Esophagus squamous epithelium (tissue), 5 donors: ENCODE measurements at places on chromosomes 5 and 9. TPM values are rescaled to one million over a fixed set of nuclear protein-coding genes. Genes with fewer than 3 reads are reported as not detected.

DNA sequence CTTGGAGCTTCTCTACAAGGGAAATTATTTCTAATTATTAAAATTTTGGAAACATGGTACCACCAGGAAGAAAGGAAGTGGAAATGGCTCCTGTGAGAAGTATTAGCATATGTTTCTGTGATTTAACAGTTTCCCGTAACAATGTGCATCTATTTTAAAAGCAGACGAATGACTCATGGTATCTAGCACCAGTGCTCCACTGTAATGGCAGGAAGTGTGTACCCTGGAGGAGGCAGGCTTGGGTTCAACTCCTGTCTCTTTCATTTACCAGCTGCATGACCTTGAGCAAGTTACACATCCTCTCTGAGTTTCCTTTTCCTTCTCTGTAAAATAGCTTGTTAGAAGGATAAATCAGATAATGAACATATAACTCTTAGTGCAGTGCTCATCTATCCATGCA, 41.0 kb upstream of the ANGPTL2 start:
- no peak for DNase-seq

DNA sequence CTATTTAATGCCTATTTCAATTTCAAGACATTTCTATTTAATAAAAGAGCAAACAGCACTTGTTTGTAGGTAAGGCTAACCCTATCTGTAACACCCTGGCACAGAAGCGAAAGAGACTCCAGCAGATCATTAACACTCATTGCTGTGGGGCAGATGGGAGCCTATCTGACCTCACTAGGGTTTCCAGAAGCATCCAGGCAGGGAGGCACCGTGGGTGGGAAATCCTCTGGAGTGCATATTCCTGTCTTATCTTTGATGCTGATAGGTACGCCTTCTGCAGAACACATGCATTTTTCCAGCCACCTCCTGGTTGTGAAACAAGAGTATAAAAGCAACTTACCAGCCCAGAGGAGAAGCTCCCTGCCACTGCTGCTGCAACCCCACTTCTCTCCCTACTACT, 233.7 kb downstream of the GLIS3 start:
- DNase-seq = no peak

DNA sequence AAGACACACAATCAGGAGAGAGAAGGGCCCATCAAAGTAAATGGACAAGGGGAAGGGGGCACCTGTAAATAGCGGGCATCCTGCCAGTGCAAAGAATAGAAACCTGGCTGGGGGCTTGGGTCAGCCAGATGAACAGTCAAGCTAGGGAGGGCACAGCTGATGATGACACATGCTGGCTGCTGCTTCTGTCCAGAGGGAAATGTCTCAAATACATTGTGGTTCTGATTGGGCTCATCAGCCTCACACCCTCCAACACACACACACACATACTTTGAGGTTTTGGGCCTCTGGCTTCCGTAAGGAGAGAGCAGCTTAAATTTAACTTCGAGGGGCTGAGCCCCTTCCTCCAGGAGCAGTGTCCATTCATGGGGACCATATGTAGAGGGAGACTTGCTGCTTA, 27.6 kb upstream of the SPATA31E1 start:
- DNase-seq = no peak

GRCh38 chr5:10602031-10602806, 38.3 kb downstream of the ANKRD33B start:
- DNase-seq = no peak

DNA sequence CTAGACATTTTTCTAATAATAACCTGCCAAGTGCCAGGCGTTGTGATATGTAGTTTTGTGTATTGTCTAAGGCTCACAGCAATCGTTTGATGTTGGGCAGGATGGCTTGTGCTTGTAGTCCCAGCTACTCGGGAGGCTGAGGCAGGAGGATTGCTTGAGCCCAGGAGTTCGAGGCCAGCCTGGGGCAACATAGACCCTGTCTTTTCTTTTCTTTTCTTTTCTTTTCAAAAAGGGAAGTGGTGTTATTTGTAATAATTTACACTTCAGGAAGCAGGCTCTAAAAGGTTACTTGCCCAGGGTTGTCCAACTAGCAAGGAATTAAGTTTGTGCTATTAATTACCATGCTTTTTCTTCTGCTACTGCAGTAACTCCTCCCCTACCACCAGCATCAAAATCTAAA, 3.2 kb downstream of the ZNF131 start:
- DNase-seq = no peak

DNA sequence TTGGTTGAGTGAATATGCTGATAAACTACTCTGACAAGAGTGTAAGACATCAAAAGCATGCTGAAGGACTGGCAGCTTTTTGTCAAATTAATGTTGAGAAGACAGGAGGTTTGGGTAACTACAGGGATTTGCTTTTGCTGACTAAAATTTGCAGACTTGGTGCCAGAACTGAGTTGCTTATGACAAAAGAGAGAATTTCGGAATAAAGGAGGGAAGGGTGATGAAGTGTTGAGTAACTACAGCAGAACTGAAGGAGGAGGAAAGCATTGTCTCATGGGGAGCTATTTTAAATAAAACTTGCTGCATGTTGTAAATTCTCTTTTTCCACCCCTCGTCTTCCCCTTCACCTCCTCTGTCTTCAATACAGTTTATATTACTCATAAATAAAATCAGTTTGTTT, 296.1 kb downstream of the YTHDC2 start:
- DNase-seq = no peak

GRCh38 chr5:2697446-2698200, 53.9 kb downstream of the IRX2 start:
- no peak for DNase-seq

- no peak for DNase-seq
These were observed 36.9 kb downstream of the KIF4B start for GRCh38 chr5:155050384-155051019.

- no peak for DNase-seq
These were observed 46.5 kb downstream of the PRRT1B start for GRCh38 chr9:131591845-131592208.

DNA sequence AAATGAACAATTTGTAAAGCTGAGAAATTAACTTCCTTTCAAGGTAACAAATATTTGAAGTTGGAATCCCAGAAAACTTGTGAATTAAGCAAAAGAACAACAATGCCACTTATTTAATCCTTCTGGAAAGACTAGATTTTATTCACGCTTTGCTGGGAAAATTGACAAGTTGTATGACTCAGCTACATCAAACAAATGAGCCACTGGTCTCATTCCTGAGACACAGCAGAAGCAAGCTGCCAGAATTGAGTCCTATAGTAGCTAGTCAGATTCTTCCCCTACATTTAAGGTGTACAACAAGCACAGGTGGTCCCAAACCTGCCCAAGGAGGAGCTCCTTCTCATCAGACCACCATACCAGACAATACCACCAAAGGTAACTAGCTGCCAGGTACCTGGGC, 280.7 kb downstream of the SPOCK1 start:
- no peak for DNase-seq

- no peak for DNase-seq
These were observed 203.9 kb downstream of the PCSK1 start for GRCh38 chr5:96229188-96229587.

DNA sequence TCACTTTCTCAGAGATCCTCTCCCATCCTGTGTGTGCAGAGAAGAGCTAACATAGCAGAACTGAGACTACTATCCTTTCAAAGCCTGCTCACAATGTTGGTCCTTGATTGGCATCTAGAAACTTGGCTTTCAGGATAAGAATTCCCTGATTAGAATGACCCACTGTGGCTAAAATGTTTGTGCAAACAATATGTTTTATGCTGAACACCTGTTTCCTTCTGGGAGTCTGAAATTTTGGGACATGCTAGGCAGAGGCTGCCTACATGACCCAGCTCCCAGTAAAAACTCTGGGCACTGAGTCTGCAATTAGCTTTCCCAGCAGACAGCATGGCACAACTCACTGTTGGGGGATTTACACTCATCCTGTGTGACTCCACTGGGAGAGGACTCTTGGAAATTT, 78.9 kb downstream of the CFAP95 start:
- DNase-seq = no peak

GRCh38 chr9:121690766-121691165, 39.3 kb downstream of the DAB2IP start:
- no peak for DNase-seq

- DNase-seq = no peak
These were observed 70.5 kb downstream of the PPARGC1B start for GRCh38 chr5:149800633-149801032.

- no peak for DNase-seq
These were observed 110.5 kb upstream of the MAP1B start for GRCh38 chr5:71996789-71997188.

DNA sequence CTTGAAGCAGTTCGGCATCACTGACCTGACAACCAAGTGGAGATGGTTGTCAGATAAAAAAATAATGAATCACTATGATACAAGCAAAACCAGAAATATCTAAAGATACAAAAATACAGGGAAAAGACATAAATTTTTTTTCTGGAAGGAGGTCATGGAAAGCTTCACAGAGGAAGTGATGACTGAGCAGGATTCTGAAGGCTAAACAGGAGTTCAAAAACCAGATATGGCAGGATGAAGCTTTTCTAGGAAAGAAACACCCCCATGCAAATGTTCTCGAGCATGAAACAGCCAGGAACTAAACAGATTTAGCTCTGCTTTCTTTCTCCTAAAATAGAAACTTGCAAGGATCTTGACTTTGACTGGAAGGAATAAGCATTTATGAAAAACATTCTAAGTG, 60.7 kb upstream of the IFNE start:
- DNase-seq = no peak

DNA sequence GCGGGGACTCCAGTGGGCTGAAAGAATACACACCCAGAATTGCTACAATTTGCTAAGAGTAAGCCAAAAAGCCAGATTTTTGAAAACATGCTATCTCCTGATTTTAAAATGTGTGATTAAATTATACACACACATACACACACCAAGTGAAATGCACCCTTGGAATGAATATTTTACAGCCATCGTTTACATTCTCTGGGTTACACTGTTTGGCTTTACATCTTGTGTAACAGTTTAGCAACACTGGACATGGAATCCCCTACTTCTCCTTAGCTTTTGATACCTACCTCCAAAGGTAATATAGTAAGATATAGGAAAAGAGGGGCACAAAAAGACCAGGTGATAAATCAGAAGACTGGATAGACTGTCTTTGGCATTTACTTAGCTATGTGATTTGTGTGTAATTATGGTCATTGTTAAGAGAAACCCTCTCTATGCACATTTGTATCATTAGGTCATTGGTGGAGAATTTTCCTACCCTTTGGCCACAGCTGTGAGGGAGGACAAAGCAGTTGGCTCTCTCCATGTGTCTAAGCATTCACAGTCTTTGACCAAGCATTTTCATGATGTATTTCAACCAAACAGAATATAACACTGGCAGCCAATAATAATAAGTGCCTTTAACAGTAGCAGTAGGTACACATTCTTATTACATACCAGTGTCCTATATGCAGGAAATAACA, 7.6 kb downstream of the SVEP1 start:
- DNase-seq = no peak

GRCh38 chr5:148820461-148821395, 5.7 kb upstream of the ADRB2 start:
- DNase-seq = no peak

- no peak for DNase-seq
These were observed 16.2 kb upstream of the SHOC1 start for GRCh38 chr9:111810908-111811307.

GRCh38 chr5:150780816-150781221, 2.3 kb downstream of the SMIM3 start:
- no peak for DNase-seq

DNA sequence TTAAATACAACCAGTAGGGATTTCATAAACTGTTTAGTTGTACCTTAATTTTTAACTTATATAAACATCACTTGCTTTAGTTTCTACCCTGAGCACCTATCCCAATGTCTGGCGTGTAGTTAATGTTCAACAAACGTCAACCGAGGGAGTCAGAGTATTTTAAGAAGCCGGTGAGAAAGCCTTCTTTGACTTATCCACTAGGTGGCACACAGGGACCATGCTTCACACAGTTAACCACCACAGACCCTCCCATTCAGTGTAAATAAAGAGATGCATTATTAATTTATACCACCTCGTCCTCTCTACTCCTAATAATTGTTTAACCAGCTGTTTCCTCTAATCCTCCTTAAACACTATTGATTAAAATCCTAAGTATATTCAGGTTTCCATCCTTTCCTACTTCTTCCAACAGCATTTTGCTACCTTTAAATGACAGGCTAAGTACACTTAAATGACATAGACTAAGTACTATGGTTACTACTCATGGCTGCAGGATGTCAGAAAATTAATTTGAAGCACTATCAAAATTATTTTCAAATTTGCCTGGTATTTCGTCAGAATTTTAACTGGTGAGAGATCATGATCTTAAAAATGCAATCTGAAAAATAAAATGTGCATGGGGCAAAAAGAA, 2.3 kb downstream of the HAPLN1 start:
- DNase-seq = no peak

GRCh38 chr9:13388157-13388556, 108.7 kb upstream of the MPDZ start:
- no peak for DNase-seq

DNA sequence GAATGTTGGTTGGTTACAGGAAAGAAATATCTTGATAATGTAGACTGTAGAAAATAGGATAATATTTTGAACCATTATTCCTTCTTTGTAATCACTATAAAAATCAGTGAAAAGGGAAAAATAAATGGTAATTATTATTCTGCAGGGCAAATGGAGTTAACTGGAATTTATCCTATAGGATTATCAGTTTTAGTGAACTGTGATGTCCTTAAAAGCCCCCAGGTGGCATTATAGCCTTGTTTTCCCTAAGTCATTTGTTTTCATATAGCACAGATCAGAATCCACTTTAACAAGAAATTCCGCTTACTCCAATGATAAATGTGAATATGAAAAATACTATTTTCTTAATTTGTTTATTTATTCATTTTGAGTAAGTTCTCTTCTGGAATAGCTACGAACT, 26.2 kb upstream of the WDR41 start:
- no peak for DNase-seq

GRCh38 chr5:57172466-57173318, 1.2 kb upstream of the GPBP1 start:
- no peak for DNase-seq

DNA sequence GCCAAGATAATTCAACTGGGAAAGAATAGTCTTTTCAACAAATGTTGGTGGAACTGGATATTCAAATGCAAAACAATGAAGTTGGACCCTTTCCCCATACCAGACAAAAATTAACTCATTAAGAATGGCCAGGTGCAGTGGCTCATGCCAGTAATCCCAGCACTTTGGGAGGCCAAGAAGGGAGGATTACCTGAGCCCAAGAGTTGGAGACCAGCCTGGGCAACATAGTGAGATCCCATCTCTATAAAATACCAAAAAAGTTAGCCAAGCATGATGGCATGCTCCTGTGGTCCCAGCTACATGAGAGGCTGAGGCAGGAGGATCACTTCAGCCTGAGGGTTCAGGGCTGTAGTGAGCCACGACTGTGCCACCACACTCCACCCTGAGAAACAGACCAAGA, 24.2 kb downstream of the SERINC5 start:
- DNase-seq = no peak

Gene CDX1
- total RNA-seq = not detected

Gene GDNF
- 0.95 TPM for total RNA-seq

Gene ANKRA2
- 11.0 TPM for total RNA-seq

Gene SLC28A3
- 2.3 TPM for total RNA-seq

Gene FOXD4L5
- not detected for total RNA-seq

Gene PRKAA1
- total RNA-seq = 61.9 TPM

Gene PCDHGB3
- total RNA-seq = 1.8 TPM

Gene GPR151
- total RNA-seq = not detected

Gene ECSCR
- total RNA-seq = 2.4 TPM

Gene FBP2
- total RNA-seq = not detected
